ENCODE measurements at places on chromosomes 2 and 18. TPM values are rescaled to one million over a fixed set of nuclear protein-coding genes. Genes with fewer than 3 reads are reported as not detected.

ARHGEF33 gene
- total RNA-seq: 6.9 TPM

CLASP1 gene
- total RNA-seq: 321 TPM

LNPK gene
- 68.2 TPM for total RNA-seq

CABLES1 gene
- total RNA-seq: 4.7 TPM

NEU2 gene
- not detected for total RNA-seq

ACVR1C gene
- total RNA-seq: 12.5 TPM

All from parietal lobe (tissue), 2 donors.